Neuronal stem cell (in vitro differentiated cells): ENCODE measurements at places on chromosomes 11 and 22.
A peak's percentile ranks its signal among the peaks of the same experiment; 100 is the strongest.

DNA sequence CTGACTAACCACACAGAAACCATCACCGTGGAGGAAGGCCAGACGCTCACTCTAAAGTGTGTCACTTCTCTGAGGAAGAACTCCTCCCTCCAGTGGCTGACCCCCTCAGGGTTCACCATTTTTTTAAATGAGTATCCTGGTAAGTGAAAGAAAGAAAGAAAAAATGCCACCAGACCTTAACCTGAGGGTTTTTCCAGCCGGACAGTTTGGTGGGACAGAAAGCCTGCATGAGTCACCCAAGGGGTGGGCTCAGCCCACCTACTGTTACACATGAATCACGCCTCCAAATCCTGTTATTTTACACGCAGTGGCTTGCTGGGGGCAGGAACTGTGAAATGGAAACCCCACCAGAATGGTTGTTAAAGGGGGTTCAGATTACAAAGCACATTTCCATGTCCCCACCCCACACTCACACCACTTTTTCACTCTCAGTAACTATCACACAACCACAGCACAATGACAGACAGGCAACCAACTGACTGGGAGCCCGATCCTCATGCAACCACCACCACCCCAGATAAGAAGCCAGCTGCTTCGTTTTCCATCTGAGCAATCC, 11.9 kb downstream of the CRTAM start:
- DNase-seq: no peak

DNA sequence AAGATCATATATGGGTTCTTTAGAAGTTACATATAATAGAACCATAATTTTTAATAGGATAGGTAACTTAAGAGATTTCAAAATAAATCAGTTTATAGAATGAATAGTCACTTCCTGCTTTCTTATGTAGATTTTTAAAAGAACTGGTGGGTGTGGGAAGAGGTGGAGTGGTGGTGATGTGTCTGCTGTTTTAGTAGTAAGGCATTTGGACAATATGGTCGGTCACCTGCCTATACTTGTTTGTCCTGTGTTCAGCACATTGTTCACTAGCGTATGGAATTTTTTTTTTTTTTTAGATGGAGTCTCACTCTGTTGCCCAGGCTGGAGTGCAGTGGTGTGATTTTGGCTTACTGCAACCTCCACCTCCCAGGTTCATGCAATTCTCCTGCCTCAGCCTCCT, 39.3 kb downstream of the CCDC81 start:
- no peak for DNase-seq

DNA sequence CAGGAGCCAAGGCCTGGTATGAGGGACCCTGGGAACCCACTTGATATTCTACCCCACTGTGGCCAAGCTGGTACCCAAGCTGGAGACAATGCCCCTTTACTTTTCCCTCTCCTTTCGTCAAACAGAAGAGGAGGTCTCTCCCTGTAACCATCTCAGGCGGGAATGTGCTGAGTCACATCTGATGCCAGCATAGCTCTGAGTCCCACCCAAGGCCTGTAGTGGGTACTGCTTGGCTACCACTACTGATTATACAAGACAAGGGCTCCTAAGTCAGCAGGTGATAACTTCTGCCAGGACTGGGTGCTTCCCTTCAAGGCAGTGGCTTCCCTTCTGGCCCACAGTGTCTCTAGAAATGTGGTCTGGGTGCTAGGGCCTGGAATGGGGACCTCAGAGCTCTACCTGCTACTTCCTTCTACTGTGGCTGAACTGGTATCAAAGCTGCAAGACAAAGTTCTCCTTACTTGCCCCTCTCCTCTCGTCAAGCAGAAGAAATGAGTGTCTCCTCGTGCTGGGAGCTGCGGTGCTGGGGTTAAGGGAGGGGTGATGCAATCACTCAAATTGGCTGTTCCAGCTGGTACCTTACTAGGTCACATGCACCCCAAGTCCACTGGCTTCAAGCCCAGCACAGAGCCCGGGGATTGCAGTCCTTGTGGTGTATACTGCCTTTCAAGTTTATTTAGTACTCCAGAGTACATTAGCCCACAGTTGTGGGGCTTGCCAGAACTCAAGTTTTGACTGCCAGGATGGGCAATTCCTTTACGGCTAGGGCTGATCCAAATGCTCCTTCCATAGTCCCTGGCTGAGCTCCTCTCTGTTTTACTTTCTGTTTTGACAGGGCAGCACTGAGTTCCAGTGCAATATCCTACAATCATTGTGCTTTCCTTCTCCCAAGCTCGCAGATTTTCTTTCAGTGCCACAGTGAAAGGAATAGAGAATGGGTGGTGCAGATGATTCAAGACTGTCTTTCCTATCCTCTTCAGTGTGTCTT, 419.7 kb upstream of the CNTN5 start:
- DNase-seq: no peak

- peak; percentile 76 for DNase-seq
These were observed at the start of gene DNAJB13 for GRCh38 chr11:73950869-73951710. Gene DNAJB13, plus strand, starts transcription at chr11:73951026. Its CDS starts 44 bp downstream, at chr11:73951070.

DNA sequence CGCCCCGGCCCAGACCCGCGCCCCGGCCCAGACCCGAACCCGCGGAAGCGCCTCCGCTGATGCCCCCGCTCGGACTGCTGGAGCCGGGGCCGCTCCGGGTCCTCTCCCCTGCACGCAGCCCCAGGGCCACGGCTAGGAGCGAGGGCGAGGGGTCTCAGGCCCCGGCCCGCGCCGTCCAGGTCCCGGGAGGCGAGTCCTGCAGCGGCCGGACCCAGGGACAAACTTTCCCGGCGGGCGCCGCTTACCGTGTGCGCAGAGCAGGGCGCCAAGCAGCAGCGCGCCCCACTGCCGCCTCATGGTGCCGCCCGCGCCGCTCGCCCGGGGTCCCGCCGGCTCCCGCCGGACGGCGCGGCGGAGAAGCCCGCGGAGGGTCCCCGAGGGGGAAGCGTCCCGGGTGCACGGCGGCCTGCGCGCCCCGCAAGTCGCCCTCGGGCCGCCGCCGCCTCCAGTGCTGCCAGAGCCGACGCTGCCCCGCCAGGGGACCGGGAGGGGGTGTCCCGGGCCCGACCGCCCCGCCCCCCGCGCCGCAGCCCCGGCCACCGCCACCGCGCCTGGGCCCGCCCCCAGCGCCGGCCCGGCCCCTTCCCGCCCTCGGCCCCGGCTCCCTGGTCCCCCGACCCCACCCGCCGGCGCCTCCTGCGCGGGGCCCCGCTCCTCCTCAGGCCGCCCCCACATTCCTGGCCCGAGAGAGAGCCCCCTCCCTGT, at the start of gene LRP4:
Gene LRP4, minus strand, starts transcription at position 468 of the 705 bp plus-strand sequence. Its CDS starts 171 bp downstream, at position 297.
- DNase-seq: no peak

DNA sequence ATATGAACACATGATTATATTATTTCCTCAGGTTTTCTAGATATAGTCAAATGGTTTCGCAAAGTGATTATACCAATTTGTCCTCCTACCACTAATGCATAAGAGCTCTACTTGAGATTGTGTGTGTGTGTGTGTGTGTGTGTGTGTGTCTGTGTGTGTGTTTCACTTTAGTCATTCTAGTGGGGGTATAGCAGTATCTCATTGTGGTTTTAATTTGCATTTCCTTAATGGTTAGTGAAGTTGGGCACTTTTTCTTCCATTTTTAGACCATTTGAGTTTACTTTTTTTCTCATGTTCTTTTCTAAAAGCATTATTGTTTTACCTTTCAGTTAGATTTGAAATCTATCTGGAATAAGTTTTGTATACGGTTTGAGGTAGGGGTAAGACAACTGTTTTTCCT, 12.9 kb downstream of the CAPN5 start:
- DNase-seq: no peak

GRCh38 chr11:115333949-115334348, 170.3 kb downstream of the CADM1 start:
- no peak for DNase-seq

GRCh38 chr11:121143921-121144320, 42.9 kb downstream of the TECTA start:
- no peak for DNase-seq

DNA sequence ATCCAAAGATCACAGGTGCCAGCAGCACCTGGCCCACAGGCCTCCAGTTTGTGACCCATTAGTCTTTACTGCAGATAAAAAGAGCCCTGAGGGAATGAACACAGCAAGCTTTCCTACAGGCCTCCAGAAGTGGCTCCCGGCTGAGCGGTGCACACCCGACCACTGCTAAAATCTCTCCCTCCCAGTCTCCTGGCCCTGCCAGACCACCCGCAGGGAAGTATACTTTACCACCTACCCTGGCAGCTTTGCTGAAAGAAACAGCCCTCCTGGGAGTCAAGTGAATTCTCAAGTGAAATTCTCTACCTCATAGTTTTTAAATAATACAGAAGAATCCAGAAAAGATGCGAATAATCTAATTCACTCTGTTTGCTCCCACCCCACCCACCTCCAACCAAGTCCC, 15.4 kb upstream of the MTNR1B start:
- no peak for DNase-seq

GRCh38 chr11:60786811-60787567, 1.9 kb downstream of the MS4A10 start:
- no peak for DNase-seq

DNA sequence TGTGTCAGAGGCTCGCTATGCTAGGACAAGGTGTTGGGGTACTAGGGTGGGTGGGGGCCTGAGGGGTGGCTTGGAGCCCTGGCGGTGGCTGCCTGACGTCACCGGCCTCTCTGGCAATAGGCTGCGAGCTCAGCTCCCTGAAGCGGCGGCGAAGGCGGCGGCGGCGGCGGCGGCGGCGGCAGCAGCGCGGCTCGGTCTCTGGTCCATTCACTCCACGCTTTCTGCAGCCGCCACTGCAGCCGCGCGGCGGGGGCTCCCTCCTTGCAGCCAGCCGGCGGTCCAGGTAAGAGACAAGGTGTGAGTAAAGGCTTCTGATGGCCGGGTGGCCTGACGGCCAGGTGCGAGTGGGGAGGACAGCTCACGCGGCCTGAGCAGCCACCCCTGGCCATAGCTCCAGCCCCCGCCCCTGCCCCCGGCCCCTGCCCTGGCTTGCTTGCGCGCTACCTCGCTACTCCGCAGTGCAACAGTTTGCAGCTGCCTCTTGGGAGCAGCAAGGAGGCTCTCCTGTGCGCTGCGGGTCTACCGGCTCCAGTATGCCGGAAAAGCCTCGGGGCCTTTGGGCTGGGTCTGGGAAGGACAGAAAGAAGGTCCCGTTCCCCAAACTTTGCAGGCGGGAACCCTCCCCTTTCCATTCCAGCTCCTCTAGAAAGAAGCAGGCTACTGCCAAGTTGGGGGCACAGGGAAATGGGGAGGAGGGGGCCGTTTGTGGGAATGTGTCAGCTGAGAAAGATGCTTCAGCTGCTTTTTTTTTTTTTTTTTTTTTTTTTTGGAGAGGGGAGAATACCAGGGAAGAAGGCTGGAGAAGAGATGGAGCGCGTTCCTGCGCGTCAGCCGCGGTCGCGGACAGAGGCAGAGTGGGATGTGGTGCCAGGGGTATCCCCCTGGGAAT, at the start of gene C11orf87:
Gene C11orf87, plus strand, starts transcription at position 210 of the 889 bp plus-strand sequence. CDS start 1,444 bp downstream, outside the sequence.
- peak; percentile 17 for DNase-seq

DNA sequence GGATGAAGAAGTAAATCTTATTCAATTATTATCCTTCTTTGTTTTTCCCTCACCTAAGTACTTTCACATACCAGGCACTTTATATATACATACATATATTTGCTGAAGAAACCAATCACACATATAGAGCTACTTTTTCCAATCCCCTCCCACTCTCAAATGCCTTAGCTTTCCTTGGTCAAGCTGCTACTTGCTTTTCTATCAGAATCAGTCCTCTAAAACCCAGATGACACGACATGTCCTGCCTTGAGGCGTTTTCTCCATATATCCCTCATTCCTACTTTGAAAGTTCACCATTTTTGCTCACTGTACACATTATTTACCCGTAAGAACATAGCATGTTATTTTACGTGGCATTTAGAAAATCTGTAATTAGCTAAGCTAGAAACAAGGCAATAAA, 5.4 kb downstream of the RAB38 start:
- DNase-seq: no peak

DNA sequence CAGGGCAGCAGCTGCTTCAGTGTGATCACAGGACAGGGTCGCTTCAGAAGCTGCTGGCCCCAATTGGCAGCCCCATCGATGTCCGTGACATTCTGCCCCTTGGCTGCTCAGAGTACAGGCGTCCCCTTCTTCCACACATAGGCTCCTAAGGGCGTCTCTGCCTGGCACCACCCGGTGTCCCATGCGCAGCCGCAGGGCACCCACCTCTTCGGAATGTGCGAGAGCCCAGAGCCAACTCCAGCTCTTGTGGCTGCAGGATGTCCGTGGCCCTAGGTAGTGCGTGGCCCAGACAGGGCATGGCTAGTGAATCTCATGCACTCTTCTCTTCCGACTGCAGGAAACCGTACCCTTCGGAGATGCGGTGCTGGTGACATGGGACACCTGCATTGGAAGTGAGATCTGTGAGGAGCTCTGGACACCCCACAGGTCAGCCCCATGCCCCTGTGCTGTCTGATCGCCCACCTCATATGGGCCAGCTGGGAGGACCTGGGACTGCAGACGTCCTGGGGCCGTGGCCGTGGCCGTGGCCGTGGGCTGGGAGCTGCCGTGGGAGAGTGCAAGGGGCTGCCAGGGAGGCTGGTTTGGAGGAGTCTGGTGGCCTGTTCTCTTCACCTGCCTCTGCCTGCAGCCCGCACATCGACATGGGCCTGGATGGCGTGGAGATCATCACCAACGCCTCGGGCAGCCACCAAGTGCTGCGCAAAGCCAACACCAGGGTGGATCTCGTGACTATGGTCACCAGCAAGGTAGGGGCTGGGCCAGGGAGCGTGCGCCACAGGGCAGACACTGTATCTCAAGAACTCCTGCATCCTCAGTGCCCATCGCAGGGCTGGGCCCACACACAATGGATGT, 20.2 kb downstream of the NADSYN1 start:
- DNase-seq: no peak

DNA sequence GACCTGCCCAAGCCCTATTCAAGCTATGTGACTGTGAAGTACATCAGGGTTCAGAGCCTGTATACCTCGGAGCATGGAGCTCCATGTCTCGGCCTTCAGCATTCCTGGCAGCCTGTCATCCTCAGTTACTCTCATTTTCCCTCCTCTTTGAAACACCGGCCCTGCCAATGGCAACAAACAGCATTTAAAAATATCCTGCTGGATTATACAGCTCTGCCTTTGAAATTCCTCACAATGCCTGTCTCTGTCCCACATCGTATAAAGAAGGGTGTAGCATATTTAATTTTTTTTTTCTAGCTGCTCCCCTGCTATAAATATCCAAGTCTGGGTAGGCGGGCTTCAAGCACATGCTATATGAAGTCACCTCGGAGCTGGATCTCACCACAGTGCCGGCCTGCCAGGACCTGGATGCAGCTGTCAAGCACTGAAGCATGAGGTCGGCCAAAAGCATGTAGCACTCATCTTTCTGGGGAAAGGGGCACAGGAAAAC, 11.8 kb downstream of the ABTB2 start:
- DNase-seq: no peak
